ENCODE measurements at places on chromosomes 11 and 22.

- DNase-seq = peak; percentile 41
These were observed 18.5 kb upstream of the CBX7 start for GRCh38 chr22:39170825-39171622.

GRCh38 chr22:26273011-26273675 is 103.9 kb downstream of the SEZ6L start:
- no peak for DNase-seq

- no peak for DNase-seq
These were observed 255.1 kb downstream of the CADM1 start for GRCh38 chr11:115249061-115249578.

DNA sequence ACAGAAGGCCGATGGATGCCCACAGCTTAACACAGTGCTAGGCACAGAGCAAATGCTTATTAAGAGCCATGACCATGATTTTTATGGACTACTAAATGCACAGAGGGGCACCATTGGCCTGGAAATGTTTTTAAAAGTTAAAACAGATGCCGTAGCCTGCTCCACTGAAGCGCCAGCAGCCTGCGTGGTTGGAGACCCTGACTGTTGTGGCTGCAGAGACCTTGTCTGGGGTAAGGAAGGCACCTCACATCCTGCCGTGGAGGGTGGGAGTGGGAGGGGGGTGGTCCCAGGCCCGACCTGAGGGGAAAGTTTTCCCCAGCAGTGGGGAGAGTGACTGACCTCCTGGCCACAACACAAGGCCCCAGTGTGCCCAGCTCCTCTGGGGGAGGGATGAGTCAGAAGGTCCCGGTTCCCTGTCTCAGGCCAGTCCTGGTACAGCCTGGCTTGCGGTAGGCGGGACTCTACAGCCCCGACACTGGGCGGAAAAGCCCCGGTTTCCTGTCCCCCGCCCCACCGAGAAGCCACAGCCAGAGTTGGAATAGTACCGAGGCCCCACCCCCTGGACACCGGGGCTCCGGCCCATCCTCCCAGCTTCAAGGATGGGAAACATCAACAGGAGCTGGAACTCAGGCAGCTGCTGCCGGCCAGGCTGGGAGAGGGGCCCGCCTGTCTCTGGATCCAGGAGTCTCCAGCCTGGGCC is 7.0 kb downstream of the CHST1 start:
- peak; percentile 90 for DNase-seq

DNA sequence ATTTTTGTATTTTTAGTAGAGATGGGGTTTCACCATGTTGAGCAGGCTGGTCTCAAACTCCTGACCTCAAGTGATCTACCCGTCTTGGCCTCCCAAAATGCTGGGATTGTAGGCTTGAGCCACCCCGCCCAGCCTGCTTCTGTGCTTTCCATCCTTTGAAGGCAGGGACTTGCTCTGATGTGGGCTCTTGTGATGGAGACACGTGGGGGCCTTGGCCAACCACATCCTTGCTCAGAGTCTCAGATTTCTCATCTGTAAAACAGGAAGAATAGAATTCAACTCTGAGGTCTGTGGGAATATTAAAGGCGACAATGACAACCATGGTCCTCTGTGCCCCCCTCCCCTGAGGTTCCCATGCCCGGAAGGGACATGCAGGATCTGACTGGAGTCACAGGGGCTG is 3.8 kb upstream of the GGA1 start:
- no peak for DNase-seq

DNA sequence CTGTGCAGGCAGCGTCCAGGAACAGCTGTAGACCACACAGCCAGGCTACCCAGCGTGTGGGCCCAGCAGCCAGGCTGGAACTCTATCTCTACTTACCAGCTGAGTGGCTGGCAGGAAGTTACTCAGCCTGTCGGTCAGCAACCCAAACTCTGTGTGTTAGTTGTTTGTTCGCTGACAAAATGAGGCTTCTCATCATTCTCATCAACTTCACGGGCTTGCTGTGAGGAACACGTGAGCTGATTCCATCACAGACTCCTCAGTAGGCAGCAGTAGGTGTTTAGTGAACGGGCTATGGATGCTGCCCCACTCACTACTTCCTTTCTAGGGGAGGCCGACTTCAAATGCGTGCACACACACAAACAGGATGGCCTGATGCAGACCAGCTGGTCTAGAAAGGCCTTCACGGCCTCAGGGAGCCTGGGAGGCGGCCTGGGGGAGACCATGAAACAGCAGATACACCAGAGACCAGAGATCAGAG is 830 bp upstream of the SPDYC start:
- peak; percentile 22 for DNase-seq

DNA sequence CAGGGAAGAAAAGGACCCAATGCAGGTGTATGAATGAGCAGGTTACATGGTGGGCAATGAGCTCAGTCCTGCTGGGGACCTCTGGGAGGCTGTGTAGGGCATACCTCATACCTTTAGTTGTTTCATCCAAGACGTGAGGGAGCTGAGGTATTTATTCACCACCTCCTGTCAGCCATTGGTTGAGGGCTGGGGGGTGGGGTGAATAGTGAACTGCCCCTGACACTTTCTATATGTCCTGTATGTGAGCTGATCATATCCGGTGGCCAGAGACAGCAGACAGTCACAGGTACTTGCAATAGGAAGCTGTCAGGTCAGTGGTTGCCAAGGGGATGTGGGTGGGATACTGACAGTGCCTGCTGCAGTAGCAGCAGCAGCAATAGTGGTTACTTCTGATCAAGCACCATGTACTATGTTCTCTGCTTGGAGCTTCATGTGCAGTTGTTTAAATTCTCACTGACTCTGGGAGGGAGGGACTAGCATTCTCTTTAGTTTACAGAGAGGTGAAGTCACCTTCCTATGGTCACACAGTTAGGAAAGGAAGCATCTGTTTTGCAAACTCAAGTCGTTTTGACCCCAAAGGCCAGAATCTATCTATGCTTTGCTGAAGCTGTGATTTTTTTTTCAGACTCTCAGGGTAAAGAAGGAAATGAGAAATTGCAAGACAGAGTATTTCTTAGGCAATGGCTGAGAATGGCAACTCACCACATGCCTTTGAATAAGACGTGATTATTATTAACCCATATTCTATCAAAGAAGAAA is 54.0 kb downstream of the MIAT start:
- peak; percentile 52 for DNase-seq

DNA sequence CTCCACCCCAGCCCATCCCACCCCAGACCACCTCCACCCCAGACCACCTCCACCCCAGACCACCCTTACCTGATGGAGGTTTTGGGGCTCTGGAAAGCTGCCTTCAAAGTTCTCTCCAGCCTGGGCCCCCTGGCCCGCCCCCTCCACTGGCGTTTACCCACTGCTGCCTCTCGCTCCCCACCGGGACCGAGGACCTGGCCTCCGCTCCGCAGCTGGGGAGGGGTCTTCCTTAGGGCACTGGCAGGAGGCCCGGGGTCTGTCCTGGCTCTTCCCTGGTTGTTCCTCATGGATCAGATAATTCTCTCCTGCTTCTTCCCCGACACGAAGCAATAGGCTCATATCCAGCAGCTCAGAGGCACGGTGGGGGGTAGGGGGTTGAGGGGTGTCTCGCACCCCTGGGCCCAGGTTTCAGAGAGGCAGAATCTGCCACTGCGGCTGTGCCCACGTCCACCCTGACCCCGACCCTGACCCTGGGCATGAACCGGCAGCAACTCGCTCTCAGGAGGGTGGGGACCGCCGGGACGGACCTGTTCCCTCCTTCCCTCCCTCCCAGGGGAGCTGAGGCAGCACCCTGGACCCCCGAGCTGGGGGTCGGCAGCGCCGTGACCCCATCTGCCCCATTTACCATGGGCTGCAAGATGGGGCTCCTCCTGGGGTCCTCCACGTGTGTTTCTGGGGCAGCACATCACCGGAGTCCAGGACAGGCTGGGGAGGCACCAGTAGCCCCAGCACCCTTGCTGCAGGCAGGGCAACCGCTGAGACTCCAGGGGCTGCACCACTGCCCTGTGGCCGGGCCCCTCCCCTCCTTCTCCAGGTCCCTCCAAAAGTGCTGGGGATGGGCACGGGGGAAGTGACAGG is 12.9 kb downstream of the KRTAP5-5 start:
- no peak for DNase-seq

DNA sequence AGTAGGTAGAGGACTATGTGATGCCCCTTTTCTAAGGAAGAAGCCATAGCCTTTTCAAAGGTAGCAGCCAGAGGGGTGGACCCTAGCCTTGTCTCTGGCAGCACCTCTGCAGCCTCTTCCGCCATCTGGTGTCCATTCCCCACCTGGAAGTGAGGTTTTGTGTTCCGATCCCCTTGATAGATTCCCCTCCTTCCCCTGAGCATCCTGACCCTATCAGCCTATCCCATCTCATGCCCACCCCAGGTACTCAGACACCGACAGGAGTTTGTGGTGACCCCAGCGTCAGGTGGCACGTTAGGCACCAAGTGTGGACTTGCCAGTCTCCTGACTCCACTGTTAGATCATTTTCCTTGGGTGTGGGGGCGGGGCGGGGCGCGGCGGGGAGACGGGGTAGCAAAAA is 398 bp upstream of the FAM89B start:
- DNase-seq = no peak

DNA sequence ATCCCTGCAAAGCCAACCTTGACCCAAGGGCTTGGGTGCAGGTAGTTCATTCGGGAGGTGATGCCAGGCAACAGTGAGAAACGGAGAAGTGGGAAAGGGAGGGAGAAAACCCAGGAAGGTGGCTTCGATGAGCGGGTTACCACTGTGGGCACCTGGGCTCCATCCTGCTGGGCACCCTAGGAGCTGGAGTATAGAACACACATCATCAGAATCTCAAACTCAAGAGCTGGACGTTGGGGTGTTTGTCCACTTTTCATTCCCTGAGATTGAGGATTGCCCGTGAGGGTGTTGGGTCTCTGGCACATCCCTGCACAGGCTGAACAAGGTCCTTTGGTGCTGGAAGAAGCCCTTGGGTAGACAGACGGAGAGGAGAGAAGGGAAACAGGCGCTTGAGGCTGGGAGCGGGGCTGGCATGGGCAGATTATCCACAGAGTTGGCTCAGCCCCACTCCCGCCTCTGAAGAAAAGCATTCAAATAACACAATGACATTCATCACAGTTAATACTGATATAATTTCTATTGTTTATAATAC is 70.4 kb downstream of the LRRC32 start:
- DNase-seq = no peak

GRCh38 chr11:19433367-19433766 is 192.6 kb upstream of the E2F8 start:
- DNase-seq = no peak

GRCh38 chr11:72026090-72026489 is 27.4 kb downstream of the IL18BP start:
- no peak for DNase-seq

DNA sequence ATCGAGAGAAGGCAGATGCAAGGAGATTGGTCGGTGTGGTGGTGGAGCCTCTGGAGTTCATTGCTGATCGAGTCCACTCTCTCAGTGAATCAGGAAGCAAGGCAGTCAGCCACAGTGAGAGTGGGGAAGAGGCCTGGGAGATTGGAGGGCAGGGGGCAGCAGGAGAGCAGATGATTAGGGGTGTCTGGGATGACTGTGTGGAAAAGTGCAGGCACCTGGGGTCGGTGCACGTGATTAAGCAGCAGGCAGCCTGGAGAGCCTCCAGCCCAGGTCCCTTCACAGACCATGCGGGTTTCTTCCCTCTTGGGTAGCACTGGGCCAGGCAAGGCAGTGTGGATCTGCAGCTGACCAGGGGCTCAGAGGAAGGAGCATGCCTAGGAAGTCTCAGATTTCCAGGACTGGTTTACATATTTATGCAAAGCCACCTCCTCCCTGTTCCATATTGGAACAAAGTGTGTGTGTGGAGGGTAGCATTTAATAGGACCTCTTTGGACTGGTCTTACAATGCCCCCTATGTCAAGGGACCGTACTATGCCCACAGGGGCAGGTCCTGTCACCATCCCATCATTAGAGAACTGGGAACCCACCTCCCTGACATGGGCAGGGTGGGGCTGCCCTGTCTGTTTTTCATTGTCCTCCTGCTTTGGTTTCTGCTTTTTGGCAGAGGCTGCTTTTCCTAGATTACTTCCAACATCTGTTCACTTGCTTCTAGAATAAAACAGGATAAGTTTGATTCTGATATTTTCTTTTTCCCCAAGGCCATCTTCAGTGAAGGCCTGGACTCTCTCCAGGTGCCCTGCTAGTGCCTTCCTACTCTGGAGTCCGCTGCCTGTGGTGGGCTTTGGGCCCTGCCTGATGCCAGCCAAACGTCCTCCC is 14.0 kb upstream of the GDPD5 start:
- DNase-seq = no peak

GRCh38 chr11:5689551-5689983 is at the start of gene TRIM22:
Gene TRIM22, plus strand, starts transcription at chr11:5689790. Its CDS starts 6,443 bp downstream, at chr11:5696233.
- peak; percentile 78 for DNase-seq

- no peak for DNase-seq
These were observed 26.3 kb upstream of the ISX start for GRCh38 chr22:35039625-35040024.

GRCh38 chr11:130102301-130103249 is 32.9 kb downstream of the APLP2 start:
- peak; percentile 74 for DNase-seq

DNA sequence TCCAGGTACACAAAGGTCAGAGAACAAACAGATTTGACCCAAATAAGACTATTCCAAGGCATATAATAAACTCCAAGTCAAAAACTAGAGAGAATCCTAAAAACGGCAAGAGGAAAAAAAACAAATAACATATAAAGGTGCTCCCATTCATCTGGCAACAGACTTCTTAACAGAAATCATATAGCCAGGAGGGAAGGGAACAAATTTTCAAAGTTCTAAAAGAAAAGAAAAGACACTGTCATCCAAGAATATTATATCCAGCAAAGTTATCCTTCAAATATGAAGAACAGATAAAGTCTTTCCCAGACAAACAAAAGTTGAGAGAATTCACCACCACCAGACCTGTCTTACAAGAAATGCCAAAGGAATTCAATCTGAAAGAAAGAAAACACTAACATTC is 11.1 kb downstream of the EFCAB6 start:
- no peak for DNase-seq

DNA sequence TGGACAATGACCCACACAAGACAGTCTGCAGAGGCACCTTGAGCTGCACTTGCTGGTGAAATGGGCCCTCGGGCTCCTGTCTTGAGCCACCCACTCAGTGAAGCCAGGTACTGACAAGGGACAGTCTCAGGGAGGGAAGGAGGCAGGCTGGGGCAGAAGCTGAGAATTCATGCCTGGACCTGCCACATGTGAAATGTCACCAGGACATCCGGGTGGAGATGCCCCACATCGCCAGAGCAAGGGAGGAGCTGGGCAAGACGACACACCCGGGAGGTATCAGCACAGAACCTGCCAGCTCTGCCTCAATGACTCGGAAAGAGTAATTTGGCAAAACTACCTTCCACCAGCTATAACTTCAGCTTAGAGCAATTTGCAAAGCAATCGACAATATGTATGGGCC is 23.5 kb downstream of the CPT1A start:
- DNase-seq = no peak
